ENCODE measurements at places on chromosomes 3 and 15.

GRCh38 chr3:72013084-72013483, 228.1 kb upstream of the PROK2 start:
- no peak for DNase-seq

DNA sequence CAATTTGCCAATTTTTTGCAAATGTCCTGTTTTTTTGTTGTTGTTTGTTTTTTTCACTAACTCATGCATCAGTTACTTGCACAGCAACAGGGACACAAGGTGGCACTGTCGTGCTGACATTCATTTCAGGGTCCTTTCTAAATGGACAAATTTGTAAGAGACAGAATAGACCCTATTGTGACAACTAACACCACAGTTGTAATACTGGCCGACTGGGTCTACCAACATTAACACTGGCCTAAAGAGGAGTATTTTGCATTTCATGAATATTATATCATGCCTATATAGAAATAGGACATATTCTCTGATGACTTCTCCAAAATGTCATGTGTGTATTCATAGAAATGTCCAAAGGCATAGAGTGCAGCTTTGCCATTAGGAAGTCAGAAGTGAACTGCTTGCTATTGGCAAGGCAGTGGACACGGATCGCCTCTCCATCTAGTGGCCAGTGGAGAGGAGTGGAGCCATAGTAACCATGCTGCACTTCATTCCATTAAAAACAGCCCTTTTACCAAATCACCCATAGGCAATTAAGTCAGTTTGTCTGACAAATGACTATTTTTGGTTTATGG, 54.8 kb downstream of the ZBTB20 start:
- peak; percentile 81 for DNase-seq

DNA sequence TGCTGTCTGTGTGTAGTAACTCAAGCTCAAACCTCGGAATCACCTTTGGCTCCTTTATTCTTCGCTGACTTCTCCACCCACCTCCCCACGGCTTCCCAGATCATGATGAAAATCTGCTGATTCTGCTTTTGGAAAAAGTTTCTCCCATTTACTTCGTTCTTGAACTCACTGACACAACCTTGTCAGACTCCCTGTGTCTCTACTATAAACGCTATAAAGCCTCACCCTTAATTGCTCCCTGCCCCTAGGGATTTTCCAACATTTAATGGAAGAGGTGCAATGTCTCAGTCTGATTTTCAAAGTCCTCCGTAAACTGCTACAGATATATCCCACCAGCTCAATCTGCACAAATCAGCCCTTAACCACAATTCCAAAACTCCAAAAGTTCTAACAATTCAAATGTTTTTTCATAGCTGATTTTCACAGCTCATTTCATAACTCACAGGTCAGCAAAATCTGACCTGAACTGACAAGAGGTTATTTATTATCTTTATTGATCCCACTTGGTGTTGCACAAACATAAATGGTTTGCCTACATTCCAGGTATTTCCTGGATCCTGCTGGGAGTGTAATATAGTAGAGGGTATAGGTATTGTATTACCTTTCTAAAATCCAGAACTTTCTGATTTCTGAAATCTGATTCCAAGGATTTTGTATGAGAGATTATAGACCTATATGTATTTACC, 129.4 kb downstream of the PLD1 start:
- DNase-seq = no peak

GRCh38 chr3:67291287-67292252, 293.5 kb downstream of the KBTBD8 start:
- DNase-seq = peak; percentile 24

GRCh38 chr15:71275098-71275497, 159.8 kb downstream of the THSD4 start:
- DNase-seq = no peak

DNA sequence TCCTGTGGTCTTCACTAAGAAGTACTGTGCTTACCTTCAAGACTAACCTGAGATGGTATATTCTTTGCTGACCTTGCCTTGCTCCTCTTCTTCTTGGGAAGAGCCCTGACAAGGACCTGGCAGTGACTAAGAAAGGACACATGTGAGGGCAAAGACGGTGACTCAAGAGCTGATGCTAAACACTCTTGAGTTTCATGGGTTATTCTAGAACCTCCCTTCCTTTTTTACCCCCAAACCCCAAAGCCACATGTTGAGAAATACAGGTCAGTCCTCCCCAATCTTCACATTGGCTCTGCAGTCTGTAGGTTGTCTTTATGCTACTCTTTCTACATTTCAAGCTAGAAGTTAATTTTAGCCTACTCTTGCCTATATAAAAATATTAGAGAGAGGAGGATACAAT, 200.6 kb downstream of the SEMA6D start:
- DNase-seq = no peak
